ENCODE measurements at places on chromosomes 5 and 9.
A peak's percentile ranks its signal among the peaks of the same experiment; 100 is the strongest.

DNA sequence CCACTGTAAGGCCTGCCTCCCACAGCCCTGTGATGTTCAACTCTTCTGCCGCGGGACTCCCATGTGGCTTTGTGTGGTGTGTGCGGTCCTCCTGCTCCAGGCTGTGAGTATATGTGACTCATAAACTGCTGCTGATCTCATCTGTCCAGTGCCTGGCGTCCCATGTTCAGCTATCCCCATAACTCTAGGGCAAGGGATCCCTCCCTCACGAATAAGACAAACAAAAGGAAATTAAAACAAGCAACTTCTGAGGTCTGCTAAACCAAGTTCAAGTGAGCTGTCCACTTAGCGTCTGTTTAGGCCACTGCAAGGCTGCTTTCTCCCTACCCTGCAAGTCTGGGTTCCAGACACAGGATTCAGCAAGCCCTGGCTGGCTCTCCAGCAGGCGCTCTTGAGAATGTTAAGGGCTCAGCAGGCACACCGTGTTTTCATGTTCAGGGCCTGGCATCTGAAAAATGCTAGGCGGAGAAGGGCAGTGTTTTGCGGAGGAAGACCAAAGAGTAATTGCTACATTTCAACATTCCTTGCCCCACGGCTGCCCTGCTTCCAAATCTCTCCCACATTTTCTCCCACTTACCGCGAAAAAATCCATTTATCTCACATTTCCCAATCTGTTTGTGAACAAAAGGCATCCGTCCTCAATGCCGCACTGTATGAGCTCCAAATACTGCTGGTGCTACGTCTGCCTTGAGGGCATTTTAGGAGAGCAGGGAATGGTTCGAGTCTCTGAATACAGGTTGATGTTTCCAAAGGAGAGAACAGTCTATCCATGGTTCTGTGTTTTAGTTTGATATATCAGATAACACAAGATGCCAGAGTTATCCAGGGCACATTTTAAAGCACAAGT lies 280.2 kb downstream of the SEMA5A start:
- DNase-seq, result no peak

DNA sequence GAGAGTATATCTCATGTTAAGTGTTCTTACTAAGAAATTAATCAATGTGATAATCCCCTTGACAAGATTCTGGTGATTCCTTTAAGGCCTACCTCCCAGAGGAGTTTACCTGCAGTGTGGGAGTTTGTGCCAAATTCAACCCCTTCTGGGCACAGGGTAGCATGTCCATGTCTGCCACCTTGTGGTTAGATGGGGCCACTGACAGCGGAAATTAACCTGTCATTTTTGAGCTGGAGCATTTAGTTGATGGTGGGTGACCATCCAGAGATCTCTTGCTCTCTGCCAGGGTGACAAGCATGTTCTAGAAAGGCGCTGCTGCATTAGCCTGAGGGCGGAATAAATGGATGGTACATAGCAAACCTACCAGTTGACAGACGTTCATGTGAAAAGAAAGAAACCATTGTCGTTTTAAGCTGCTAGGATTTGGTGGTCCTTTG lies 132.2 kb downstream of the FBXO4 start:
- DNase-seq, result peak; percentile 31

- DNase-seq, result no peak
Measured at GRCh38 chr9:137058521-137059234, 4.8 kb upstream of the ENTPD2 start.

DNA sequence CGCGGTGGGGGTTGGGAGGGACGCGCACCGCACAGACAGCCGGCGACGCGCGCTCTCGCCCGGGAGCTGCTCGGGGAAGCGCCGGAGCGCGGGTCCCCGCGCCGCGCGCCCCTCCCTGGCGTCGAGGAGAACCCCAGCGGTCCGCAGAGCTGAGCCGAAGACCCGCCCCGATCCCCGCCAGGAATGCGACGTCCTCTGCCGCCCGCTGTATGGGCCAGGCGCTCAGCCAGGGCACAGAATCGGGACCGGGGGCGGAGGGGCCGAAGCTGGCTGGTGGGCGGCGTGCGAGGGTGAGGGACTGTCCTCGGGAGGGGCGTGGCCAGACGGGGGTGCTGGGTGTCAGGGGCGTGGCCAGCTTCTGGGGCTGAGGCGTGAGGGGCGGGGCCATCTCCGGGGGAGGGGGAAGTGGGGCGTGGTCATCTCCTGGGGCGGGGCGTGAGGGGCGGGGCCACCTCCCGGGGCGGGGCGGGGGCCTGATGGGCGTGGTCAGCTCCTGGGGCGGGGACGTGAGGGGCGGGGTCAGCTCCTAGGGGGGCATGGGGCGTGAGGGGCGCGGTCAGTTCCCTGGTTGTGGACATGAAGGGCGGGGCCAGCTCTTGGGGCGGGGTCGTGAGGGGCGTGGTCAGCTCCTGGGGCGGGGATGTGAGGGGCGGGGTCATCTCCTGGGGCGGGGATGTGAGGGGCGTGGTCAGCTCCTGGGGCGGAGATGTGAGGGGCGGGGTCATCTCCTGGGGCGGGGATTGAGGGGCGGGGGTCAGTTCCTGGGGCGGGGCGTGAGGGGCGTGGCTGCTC lies 965 bp downstream of the PTGDS start:
- DNase-seq, result no peak

DNA sequence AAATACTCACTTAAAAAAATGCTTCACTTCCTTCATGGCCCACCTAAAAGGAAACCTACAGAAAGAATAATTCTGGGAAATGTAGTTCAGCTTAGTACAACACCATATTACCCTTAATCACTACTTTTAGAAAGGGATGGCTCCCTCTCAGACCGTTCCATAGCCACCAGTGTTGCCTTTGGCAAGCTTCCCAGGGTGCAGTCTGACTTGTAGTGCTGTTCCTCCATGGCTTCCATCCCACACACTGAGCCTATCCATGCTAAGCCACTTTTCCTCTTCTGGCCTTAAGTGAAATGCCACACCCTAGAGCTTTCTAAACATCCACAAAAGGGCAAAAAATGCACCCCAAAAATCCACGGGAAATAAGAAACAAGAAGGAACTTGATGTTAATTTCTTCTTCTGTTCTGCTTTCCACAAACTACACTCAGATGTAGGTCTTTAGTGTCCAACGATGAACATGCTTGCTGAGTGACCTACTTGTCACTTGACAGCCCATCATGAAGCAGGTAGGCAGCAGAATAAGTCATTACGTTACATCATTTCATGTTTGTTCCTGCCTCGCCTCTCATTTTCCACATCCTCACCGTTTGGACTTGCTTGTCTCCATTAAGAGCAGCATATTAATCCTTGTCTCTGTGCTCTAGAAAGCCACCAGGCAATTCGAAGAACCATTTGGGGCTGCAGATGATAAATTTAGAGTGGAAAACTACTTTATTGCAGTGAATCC lies 391.1 kb upstream of the GRAMD2B start:
- DNase-seq, result no peak

- no peak for DNase-seq
Measured at GRCh38 chr5:72841756-72842535, 25.5 kb downstream of the TNPO1 start.

- DNase-seq, result no peak
Measured at GRCh38 chr9:123823194-123823947, 106.6 kb downstream of the DENND1A start.

DNA sequence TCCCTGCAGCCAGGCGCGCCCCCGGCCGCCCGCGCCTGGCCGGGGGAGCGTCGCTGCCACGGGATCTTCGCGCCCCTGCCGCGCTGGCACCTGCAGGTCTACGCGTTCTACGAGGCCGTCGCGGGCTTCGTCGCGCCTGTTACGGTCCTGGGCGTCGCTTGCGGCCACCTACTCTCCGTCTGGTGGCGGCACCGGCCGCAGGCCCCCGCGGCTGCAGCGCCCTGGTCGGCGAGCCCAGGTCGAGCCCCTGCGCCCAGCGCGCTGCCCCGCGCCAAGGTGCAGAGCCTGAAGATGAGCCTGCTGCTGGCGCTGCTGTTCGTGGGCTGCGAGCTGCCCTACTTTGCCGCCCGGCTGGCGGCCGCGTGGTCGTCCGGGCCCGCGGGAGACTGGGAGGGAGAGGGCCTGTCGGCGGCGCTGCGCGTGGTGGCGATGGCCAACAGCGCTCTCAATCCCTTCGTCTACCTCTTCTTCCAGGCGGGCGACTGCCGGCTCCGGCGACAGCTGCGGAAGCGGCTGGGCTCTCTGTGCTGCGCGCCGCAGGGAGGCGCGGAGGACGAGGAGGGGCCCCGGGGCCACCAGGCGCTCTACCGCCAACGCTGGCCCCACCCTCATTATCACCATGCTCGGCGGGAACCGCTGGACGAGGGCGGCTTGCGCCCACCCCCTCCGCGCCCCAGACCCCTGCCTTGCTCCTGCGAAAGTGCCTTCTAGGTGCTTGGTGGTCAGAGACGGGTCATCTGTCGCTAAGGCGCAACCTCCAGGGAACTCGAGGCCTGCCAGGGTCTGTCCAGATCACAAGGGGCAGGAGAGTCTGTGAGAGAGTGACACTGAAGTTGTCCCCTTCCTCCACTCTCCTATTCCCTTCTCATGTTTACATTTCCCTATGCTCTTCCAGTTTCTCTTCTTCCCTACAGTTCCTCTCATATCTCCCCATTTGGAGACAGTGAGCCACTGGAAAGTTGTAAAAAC lies 1.3 kb downstream of the GPR150 start:
- DNase-seq, result no peak

Data from HS-5 (cell line).